CD4-positive, alpha-beta memory T cell (primary cell): ENCODE measurements at places on chromosomes 13 and 19. TPM values are rescaled to one million over a fixed set of nuclear protein-coding genes. Genes with fewer than 3 reads are reported as not detected.

SCN1B gene
- total RNA-seq: 1.4 TPM

FXYD5 gene
- total RNA-seq: 484 TPM

OR4F17 gene
- not detected for total RNA-seq

LHB gene
- total RNA-seq: not detected

AP1M2 gene
- total RNA-seq: not detected

SPINT2 gene
- total RNA-seq: 35.7 TPM

KLK2 gene
- total RNA-seq: not detected

HSPB6 gene
- not detected for total RNA-seq

CGB1 gene
- total RNA-seq: not detected

ABHD8 gene
- 9.3 TPM for total RNA-seq

GIPR gene
- total RNA-seq: 6.4 TPM

RUBCNL gene
- total RNA-seq: not detected

ELAVL3 gene
- total RNA-seq: not detected

RNF225 gene
- 0.47 TPM for total RNA-seq

PSG1 gene
- not detected for total RNA-seq

SDHAF1 gene
- total RNA-seq: 25.8 TPM

SOX1 gene
- total RNA-seq: not detected

RAB20 gene
- total RNA-seq: 2.2 TPM

ZC3H13 gene
- total RNA-seq: 65.5 TPM

ATP4B gene
- total RNA-seq: not detected

PALM3 gene
- not detected for total RNA-seq

LAIR1 gene
- 59.8 TPM for total RNA-seq

ZIC2 gene
- total RNA-seq: not detected

LYL1 gene
- total RNA-seq: 16.9 TPM

PSG7 gene
- not detected for total RNA-seq

PSG3 gene
- total RNA-seq: not detected

IGFL1 gene
- not detected for total RNA-seq

CERS4 gene
- total RNA-seq: 30.6 TPM

LRRC8E gene
- total RNA-seq: not detected

TPTE2 gene
- not detected for total RNA-seq

ATP8A2 gene
- total RNA-seq: 0.86 TPM

SYCN gene
- not detected for total RNA-seq

CEACAM19 gene
- 1.3 TPM for total RNA-seq

BBC3 gene
- 32.2 TPM for total RNA-seq

ELSPBP1 gene
- total RNA-seq: not detected

URI1 gene
- total RNA-seq: 95.0 TPM

ADGRE3 gene
- total RNA-seq: not detected

EPS8L1 gene
- 1.6 TPM for total RNA-seq
